ENCODE measurements at places on chromosomes 5 and 9. TPM values are rescaled to one million over a fixed set of nuclear protein-coding genes. Genes with fewer than 3 reads are reported as not detected.

DNA sequence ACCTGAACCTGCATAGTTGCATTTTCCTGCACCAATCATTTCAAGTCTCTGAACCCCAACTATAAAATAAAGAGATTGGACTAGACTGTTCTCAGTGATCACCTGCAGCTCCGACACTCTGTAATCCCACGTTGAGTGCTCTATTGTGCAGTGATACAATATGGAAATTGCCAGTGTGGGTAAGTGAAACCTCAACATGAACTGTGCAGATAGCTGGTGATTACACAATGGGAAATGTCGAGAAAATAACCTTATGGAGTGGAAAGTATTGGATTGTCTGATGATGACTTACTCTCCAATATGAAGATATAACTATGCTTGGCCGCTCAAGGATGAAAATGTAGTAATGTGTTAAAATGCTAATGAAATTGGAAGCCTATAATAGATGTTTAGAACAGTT lies 293.1 kb upstream of the BRINP1 start:
- DNase-seq = no peak

Gene HSPB3
- not detected for total RNA-seq

DNA sequence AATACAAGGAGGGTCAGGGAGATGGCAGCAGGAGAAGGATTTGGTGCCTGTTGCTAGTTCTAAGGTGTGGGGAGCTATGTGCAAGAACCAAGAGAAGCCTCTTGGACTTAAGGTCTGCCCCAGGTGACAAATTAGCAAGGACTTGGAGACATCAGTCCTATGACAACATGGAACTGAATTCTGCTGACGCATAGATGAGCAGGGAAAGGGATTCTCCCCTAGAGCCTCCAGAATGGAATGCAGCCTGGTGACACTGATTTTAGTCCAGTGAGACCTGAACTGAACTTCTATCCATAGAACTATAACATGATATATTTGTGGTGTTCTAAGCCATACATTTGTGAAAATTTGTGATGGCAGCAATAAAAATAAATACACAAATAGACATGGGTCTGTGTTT lies 215.6 kb downstream of the ESM1 start:
- no peak for DNase-seq

Gene PCDHA9
- not detected for total RNA-seq

DNA sequence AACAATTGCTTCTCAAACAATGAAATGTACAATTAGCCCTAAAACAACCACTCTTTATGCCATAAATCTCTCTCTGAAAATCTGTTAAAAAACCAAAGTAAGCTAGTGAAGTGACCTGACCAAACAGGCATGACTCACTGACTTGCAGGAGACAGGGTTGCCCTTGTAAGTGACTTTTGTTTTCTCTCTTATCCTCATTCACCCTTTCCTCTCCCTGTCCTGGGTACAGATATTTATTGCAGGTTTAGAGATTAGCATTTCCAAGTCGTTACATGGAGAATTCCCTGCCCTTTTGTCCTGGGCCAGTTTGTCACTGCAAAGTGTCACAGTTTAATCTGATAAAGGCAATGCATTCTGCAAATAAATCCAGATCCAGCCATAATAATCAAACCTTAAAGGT lies 484.2 kb downstream of the IRX1 start:
- no peak for DNase-seq

Gene FAM151B
- total RNA-seq = not detected

- DNase-seq = no peak
Measured at GRCh38 chr5:54702470-54702869, 184.9 kb downstream of the SNX18 start.

DNA sequence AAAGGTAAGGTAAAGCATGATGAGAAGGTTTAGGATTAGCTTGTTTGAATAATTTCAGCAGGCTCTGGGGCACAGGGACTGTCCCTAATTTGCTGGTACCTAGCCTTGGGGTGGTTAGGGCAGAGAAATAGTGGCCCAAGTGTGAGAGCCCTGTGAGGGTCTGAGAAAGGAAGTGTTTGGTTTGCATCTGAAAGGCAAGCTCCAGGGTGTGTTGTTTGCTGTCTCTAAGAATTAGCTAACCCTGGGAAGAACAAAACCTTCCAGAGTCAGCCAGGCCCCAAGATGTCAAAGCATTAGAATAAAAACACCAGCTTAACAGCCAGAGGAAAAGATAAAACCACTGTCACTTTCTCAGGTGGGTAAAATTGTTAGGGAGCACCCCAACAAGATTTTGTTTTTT lies 31.0 kb downstream of the TMEM252 start:
- no peak for DNase-seq

DNA sequence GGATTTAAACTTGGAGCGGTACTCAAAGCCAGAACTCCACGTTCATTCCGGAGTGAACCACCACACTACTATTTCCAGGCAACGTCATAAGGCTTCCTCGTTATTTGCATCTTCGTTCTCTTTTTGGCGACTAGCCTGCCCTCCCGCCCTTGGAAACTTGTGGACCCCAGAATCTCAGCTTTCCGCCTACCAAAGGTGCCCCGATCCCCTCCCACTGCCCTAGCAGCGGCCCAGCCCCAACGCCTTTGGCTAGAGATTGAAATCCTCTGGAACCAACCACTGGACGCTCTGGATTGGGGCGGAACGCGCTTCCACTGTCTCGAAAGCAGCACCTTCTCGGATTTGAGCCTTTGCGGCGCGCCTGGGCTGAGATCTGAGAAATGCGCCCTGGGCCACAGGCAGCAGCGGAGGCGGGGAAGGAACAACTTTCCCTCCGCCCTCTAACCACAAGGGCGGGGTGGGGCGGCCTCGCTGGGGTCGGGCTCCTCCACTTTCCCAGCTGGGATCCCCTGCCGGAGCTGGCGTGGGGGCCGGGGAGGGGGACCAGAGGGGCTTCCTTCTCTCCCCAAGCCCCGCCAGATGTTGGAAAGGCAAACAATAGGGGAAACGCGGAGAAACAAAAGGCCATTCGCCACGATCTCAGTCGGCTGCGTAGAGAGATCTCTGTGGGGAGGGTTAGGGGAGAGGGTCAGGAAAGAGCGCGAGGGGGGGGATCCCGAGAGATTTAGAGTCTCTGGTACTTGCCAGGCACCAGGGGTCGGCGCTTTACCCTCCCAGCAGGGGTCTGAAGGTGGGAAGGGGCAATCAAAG lies 1.3 kb downstream of the MOB3B start:
- DNase-seq = peak; percentile 49

- DNase-seq = no peak
Measured at GRCh38 chr5:98498028-98498427, 275.4 kb upstream of the RGMB start.

Gene LCN10
- total RNA-seq = 0.14 TPM

Gene SHISAL2B
- total RNA-seq = not detected

Gene SURF4
- total RNA-seq = 228 TPM
